ENCODE measurements at places on chromosomes 7 and 10.

DNA sequence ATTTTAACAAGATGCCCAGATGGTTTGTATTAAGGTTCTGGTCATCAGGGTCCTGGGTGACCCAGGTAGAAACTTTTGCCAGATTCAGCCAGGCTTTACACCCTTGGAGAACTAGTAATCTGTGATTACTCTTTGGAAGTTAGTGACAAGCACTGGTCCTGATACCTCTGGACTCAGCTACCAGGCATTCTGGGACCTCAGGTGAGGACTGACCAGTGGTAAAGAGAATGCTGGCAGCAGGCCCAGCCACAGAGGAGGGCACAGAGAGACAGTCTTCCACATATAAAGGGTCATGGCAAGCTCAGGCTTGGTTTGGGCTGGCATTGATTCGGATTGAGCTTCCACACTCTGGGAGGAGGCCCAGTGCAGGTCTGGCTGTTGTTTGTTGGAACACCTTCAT is 112.0 kb upstream of the CHST15 start:
- DNase-seq, result no peak

- DNase-seq, result no peak
Measured at GRCh38 chr7:78063758-78064157, 265.2 kb downstream of the PHTF2 start.

DNA sequence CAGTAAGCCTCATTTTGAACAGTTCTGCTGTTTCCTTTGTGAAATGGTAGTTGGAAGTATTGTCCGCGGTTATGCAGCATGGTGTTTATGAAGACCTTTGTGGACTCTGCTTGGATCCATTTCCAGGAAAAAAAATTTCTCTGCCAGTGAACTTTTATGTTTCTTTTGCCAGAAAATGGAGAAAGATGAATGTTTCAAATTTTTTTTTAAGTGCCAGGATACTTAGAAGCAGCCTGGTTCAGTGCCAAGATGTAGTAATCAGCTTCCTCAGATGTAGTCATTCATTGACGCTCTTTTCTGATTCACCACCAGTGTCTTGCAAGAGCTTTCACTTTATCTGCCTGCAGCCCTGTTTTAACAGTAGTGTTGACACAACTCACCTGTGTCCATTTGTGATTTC is 258.2 kb downstream of the SDK1 start:
- no peak for DNase-seq

DNA sequence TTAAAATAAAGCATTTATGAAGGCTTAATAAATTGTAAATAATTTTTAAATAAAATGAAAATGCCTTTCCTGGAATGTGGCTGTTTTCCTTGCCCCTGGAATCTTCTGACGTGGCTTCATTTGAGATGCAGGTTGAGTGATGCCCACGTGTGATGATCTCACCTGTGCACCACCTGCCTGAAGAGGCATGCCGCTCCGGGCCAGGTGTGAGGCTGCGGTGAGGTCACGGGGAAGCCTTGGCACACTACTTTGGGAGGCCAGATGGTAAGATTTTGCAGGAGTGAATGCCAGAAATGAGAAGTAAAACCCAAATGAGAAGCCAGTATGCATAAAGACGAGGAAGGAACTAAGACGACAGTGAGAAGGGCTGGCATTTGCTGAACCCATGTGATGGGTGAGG is 36.2 kb downstream of the GOT1 start:
- DNase-seq, result no peak

GRCh38 chr7:55019691-55020465 is 1.1 kb downstream of the EGFR start:
- DNase-seq, result no peak

DNA sequence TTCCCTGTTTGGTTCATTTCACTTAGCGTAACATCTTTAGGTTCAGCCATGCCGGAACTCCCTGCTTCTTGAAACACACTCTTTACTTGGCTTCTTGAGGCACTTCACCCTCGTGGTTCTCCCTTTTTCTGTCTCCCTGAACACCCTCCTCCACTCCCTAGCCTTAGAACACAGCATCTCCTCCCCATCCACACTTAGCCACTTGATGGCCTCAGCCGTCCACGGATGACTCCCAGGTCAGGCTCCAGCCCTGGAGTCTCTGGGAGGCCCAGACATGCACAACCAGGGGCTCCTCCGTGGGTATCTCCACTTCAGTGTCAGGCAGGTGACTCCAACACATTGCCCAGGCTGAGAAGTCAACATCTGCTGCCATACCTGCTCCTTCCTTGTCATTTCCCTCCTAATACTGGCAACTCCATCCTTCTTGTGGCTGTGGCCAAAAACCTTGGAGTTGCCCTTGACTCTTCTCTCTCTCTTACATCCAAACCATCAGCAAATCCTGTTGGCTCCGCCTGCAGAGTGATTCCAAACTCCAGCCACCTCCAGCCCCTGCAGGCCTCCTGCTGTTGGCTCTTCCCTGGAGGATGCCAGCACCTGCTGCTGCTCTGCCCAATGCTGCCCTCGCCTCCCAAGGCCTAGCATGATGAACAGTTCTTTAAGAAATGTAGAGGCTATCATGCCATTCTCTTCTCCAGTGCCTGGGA is 8.4 kb upstream of the INMT start:
- DNase-seq, result no peak

GRCh38 chr7:136229790-136230189 is 252.6 kb upstream of the MTPN start:
- DNase-seq, result no peak

DNA sequence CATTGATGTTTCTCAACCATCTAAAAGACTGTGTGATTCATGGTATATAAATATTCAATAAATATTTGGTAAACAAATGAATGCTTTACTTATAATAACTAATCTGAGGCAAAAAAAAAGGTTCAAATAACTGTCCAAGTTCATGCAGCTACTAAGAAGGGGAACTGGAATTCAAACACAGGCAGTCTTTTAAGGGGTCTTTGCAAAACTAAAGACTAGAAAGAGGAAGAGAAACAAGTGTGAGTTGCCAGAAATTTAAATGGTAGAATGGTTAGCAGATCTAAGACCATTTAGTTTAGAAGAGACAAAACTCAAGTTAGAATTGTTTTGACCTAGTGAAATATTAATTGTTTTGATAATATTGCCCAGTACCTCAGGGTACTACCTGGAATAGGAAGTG is 642.0 kb upstream of the LRRN3 start:
- DNase-seq, result no peak

GRCh38 chr7:134900166-134900982 is 85.9 kb upstream of the AGBL3 start:
- DNase-seq, result no peak

DNA sequence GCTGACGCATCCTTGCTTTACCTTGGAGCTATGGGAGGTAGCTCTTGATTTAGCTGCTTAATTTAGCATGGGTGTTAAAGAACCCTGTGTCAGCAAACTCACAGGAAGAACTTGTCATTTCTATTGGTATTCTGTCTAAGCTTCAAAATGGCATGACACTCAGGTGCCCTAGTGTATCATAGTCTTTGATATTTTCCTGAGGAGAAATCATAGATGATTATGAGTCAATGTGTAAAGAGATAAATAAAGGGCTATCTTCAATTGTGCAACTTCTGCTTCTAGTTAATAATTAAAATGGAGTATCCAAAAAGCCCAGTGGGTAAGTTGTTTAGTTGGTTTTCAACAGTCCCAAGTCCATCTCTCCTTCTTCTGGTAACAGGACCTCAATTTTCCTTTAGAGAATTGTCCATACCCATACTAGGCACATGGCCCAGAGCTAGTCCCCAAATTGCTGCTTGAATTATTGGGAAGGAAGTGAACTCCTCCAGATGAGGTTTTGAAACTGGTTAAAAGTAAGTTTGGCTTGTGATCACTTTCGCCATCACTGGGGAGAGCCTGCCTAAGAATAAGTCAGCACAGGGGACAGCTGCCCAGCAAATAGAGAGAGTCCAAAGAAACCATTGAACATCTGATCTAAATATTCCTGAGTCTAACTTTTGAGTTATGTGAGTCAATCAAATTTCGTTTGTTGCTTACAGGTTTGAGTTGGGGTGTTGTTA is 169.0 kb upstream of the PHYHIPL start:
- no peak for DNase-seq

GRCh38 chr7:71019706-71020105 is 112.2 kb upstream of the GALNT17 start:
- no peak for DNase-seq

- no peak for DNase-seq
Measured at GRCh38 chr10:6328699-6329423, 126.1 kb downstream of the PFKFB3 start.

DNA sequence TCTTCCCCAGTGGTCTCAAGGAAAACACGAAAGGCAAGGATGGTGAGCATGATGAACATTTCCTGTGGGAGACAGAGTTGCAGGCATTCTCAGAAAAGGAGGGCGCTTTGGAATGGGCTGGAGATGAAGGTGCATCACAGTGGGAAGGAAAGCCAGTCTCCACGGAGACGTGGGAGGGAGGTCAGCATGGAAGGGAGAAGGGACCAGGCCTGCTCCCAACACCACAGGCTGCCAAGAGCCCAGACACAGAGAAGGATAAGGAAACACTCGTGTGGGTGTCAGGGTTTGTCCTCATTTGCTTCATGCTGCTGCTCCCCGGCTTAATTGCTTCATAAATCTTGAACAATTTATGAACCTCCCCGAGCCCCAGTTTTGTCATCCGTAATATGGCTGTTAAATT is 231.5 kb upstream of the ZNF32 start:
- DNase-seq, result no peak

DNA sequence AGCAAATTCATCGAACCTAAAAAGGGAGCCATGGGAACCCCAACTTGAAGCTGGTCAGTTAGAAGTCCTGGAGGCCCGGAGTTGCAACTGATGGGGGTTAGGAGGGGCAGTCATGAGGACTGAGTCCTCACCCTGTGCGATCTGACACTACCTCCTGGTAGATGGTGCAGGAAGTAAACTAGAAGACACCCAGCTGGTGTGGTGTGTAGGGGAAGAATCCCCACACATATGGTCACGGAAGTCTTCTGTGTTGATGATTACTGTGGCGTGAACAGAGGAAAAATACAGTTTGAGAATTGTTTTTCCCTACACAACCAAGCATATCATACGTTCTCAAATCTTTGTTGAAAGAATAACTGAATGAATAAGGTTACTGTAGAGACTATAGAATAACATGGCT is 164.6 kb upstream of the KCTD7 start:
- no peak for DNase-seq

DNA sequence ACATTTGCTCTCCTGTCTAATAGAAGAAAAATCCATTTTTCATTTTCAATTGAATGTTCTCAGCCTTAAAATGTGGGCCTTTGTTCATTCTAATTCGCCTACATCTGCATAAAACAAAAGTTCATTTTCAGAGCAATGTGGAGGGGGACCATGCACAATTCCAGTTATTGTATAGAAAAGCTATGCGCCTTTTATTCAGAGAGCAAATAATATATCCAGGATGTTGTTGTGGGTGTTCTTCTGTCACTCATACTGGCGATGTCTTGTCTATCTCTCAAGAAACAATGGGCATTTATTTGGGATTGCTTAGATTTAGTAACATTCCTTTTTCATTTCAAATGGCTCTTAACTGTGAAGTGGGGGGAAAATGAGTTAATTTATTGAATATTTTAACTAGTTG is 56.4 kb downstream of the KIF5B start:
- DNase-seq, result no peak

DNA sequence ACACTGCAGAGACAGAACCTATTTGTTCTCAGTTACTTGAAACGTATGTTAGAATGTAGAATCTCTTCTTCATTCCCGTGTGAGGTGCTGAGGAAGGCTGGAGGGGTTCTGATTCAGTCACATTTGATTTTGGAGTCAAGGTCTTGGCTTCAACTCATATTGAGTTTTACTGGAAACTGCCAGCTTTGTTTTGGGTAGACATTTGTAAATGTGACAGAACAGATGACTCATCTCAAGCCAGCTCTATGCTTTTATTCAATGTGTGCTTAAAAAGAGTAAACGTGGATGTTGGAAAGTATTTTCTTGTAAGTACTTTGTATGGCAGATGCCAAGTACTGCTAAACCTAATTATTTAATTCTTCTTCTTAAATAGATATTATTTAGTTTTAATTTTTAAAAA is 780.8 kb upstream of the C7orf33 start:
- no peak for DNase-seq

GRCh38 chr10:126264102-126265018 is 123.9 kb downstream of the ADAM12 start:
- DNase-seq, result no peak

GRCh38 chr10:62627983-62628382 is 176.5 kb upstream of the ADO start:
- no peak for DNase-seq

DNA sequence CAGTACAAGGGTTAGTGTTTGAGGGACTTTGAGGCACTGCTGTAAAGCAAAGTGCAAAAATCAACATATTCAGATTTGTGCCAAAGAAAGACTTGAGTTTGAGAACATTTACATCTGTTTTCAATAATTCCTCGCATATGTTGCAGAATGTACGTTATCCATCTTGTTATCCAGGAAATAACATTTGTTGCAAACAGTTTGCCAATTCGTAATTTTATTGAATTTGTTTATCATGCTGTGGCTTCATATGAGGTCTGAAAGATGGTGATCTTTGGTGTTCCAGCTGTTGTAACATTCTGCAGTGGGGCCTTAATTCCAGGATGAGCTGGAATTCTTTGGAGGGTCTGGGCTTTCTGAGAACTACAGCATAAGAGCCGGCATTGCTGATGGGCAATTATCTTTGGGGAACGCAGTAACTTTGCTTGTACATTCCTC is 396.2 kb downstream of the LRMDA start:
- DNase-seq, result no peak

- no peak for DNase-seq
Measured at GRCh38 chr7:158424531-158424930, 163.1 kb downstream of the PTPRN2 start.

DNA sequence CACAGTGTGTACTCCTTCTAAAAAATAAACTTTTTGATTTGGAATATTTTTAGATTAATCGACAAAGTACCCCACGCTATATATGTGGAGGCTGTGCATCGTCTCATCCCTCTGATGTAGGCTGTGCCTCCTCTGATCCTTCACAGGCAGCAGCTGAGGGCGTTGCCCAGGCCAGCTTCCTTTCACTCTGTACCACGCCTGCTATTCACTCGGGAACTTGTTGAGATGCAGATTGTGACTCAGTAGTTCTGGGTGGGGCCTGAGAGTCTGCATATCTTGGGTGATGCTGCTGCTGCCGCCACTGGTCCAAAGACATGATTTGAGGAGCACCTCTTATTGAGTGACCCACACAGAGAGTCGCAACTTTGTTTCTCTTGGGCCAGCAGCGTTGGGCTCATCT is 7.9 kb upstream of the C10orf120 start:
- DNase-seq, result no peak

- no peak for DNase-seq
Measured at GRCh38 chr7:66952343-66953043, 31.5 kb downstream of the TMEM248 start.

- DNase-seq, result no peak
Measured at GRCh38 chr7:133275446-133276095, 22.7 kb downstream of the EXOC4 start.
